ENCODE measurements at places on chromosomes 16 and 17. TPM values are rescaled to one million over a fixed set of nuclear protein-coding genes. Genes with fewer than 3 reads are reported as not detected.
A peak's percentile ranks its signal among the peaks of the same experiment; 100 is the strongest.

GRCh38 chr17:28846231-28846630, 3.6 kb upstream of the FAM222B start:
- DNase-seq: no peak

DNA sequence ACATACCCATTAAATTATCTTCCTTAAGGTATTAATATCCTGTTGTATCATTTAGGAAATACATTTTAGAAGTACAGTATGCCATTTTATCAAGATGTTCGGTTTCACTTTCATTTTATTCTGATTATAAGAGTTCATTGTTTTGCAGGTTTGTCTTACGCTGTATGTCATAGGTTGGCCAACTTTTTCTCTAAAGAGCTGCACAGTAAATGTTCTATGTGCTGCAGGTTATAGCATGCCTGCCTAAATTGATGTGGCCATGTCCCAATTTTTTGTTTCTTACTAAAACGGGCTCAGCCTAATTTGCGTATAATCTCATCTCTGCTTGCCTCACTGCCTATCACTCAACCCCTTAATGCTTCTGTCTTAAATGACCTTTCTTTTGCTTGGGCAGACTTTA, 126.4 kb downstream of the USP22 start:
- DNase-seq: peak; percentile 72

TLK2 gene
- total RNA-seq: 35.8 TPM

DNA sequence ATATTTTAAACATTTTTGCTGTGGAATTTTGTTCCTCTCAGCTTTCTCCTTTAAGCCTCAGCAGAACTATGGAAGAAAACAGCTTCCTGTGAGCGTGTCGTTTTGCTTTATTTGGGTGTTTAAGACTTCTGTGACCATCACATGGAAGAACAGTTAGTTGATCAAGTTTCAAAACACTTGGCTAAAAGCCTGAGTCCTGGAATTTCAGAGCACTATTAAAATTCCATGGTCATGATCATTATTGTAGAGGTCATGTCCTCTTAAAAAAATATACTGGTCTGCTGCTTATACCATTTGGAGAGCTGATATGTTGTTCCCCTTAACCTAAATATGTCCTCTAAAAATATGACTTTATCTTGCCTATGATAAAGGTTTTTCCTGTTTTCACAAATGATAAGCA, 12.6 kb upstream of the CDR2 start:
- no peak for DNase-seq

DNA sequence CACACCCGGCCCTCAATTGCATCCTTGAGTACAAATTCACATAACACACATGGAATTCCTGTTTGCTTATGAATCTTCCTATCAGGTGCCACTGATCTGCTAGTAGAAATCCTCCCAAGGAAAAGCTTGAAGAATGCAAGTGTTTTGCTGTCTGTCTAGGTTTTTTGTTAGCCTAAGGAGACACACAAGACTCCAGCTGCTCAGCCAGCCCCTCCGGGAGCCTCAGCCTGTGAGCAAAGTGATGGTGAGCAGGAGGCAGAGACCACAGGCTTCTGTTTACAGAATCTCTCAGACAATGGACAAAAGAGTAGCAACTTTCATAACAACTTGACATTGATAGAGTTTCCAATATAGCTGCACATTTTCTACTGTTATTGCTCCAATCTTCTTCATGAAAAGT, 18.4 kb upstream of the PRKCA start:
- DNase-seq: no peak

DNA sequence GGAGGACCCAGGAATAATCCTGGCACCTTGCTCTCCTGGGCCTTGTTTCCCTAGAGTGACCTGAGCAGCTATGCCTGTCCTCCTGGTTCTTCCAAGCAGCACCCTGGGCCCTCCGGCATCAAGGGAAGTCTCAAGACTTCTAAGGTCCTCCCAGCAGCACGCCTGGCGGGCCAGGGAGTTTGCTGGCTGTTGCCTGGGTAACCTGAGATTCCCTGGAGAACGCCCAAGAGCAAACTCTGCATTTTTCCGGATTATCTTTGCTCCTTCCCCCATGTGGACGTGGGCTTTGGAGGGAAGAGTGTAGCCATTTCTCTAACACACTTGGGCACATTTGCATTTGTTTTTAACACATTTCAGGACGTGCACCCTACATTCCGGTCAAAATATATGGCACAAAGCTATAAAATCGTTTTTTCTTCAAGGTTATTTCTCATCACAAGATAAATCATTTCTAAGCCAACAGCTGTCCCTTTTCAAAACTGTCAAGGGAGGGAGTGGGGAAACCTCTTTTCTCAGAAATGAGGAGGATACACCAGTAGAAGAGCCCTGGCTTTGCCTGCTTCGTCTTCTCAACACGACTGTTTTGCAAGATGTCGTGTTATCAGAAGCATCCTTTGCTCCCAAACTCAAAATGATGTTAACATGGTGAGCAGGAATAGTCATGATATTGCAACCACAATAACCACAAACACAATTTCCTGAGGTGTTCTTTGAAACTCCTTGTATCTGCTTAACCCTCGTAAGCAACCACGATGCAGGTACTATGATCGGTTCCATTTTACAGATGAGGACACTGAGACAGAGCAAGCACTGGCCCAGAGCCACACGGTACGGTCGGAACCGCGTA, 116.5 kb downstream of the ADCY9 start:
- no peak for DNase-seq

- DNase-seq: no peak
Measured at GRCh38 chr16:3937066-3937875, 56.8 kb upstream of the CREBBP start.

TBC1D26 gene
- not detected for total RNA-seq

- no peak for DNase-seq
Measured at GRCh38 chr17:28293994-28294393, 25.0 kb upstream of the TMEM97 start.

DNA sequence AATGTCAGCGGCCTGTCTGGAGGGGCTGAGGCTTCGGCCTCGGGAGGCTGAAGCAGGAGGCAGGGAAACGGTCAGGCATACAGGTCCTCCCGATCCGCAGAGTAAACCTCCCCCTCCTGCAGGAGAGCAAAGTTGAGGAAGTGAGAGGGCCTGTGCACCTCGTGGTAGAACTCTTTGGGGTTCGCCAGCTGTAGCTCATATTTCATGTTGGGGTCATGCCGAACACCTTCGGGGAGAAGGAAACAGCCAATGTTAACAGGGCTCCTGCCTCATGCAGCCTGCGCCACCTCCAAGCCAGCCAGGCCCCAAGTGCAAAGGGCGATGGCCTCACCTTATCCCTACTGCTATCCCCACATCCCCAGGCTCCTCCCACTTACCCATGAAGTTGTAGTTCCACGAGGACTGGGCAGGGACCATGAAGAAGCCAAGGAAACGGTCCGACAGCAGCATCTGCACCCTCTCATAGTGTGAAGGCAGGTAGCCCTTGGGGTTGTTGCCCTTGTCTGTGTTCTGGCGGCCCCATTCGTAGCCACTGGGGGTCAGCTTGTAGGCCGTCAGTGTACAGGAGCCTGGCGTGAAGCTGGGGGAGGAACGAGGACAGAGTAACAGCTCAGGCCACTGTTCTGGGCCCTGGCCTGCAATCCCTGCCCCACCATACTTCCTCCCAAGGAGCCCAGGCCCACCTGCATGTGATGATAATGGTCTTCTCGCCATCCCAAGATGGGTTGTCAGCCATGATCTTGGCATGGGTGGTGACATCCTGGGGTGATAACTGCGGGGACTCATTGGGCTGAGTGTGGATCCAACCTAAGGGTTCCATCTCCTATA, 1.3 kb upstream of the RILP start:
- no peak for DNase-seq

- no peak for DNase-seq
Measured at GRCh38 chr16:58478427-58478826, 21.5 kb upstream of the NDRG4 start.

DNA sequence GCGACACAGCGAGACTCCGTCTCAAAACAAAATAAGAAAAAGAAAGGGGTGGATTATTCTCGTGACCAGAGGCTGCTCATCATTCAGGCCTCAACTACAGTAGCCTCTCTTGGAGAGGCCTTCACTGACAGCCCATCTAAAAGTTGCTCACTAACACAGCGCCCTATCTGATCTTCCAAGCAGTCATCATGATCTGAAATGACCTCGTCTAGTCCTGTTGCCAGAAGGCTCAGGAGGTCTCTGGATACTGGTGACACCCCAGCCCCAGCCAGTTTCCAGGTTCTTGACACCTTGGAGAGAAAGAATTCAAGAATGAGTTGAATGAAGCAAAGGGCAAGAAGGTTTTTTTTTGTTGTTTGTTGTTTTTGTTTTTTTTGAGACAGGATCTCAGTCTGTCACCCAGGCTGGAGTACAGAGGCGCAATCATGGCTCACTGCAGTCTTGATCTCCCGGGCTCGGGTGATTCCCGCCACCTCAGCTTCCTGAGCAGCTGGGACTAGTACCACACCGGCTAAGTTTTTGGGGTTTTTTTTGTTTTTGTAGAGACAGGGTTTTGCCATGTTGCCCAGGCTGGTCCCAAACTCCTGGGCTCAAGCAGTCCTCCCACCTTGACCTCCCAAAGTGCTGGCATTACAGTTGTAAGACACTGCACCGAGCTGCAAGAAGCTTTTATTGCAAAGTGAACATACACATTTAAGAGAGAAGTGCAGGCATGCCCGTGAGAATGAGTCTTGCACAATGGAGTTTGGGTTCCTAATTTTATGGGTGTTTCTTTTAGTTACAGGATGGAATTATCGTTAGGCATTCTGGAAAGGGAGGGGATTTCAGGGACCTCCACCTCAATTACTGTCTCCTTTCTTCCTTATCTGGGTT, 2.7 kb upstream of the ZC3H7A start:
- no peak for DNase-seq

- DNase-seq: no peak
Measured at GRCh38 chr16:4639899-4640509, 15.4 kb downstream of the MGRN1 start.

GRCh38 chr16:69482410-69482991, 58.1 kb downstream of the CYB5B start:
- no peak for DNase-seq

DNA sequence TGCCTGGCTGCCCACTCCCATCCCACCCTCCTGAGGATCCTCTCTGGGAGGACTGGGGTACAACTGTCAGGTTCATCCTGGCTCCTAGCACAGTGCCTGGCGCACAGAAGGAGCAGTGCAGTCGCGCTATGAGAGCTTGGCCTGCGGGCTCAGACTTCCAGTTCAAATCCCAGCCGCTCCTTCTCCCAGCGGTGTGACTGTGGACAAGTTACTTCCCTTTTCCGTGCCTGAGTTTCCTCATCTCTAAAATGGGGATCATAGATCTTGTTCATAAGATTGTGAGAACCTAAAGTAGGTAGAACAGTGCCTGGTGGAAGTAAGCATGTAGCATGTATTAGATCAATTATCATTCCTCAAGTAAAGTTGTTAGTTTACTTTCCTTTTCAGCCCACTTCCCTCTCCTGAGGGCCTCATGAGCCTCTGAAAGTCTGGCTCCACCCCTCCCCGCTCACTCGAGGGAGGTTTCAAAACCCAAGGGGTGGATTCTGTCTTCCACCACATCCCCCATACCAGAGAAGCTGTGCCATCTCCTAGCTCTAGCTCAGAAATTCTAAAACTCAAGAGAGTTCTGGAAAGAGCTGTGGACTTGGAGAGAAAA, 19.9 kb upstream of the COL1A1 start:
- peak; percentile 47 for DNase-seq

ATAD5 gene
- total RNA-seq: 6.6 TPM

DNA sequence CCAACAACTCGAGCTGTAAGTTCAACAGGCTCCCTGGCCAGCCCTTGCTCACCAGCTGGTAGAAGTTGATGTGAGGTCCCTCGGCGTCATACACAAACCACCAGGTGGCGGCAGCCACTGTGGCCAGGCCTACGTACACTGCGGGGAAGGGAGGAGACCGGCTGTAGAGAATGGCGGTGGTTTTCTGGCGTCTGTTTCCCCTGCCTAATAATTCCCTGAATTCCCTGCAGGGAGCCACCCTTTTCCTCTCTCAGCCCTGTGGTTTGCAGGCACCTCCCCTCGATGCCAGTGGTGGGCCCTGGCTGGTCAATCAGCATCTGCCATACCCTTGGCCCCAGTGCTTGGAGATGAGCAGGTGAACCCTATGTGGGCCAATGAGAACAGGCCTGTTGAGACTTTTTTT, 18.9 kb upstream of the P2RX1 start:
- peak; percentile 32 for DNase-seq

DPEP3 gene
- not detected for total RNA-seq

- DNase-seq: peak; percentile 85
Measured at GRCh38 chr16:20865420-20866131, 34.6 kb downstream of the DCUN1D3 start.

GRCh38 chr16:50684823-50685461, 3.8 kb upstream of the SNX20 start:
- no peak for DNase-seq

DNA sequence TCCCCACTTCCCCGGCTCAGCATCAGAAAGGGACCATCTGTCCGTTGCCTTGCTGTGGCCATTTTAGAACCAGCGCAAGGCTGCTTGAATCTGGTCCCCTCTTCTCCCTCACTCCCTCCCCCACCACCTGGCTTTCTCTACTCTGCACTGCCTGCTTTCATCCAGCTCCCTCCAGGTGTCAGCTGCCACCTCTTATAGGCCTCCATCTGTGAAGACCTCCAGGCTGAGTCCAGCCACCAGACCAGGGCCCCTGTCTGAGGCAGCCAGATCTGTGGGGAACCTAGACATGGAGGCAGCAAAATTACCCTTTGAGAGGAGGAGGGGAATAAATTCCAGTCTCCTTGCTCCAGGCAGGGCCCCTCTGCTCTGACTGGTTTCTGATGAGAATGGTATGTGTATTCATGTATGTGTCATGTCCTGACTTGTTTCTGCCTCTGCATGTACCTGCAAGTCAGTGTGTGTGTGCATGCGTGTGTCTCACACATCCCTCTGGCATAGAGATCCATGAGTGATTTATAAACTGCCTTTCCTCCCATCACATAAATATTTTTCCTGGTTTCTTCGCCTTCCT, 21.1 kb downstream of the MINK1 start:
- peak; percentile 98 for DNase-seq

GRCh38 chr16:58389724-58390123, 2.5 kb upstream of the GINS3 start:
- no peak for DNase-seq

DNA sequence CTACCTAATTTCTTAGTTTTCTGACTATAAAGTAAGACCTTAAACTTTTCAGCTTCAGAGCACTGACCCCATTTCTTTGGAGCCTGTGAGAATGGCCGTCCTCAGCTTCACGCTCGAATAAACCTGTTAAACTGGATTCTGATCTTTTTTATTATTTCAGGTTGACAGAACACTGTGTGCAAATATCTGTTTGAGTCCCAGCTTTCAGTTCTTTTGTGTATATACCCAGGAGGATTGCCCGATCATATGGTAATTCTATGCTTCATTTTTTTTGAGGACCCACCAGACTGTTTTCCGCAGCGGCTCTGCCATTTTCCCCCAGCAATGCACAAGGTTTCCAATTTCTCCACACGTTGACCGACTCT, 19.8 kb upstream of the KCNH6 start:
- DNase-seq: no peak

DNA sequence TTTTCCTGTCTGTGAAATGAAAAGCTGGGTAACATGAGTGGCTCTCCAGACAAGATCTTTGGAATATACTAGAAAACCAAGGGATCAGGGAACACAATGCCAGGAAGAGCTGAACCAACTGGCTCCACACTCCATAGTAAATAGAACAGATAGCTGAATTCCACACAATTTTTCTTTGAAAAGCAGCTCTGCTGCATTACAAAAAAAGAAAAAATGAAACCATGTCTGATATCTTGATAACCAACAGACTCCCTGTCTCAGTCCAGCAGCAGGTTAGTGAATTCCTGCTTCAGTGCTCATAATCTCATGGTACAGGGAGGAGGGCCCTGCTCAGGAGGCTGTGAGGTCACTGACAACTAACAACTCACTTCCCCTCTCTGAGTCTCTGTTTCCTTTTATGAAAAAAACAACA, 97.1 kb downstream of the CDH11 start:
- DNase-seq: no peak

All from mammary epithelial cell (primary cell).